Esophagus squamous epithelium (tissue), 5 donors: ENCODE measurements at places on chromosomes 2 and 18. TPM values are rescaled to one million over a fixed set of nuclear protein-coding genes. Genes with fewer than 3 reads are reported as not detected.

- peaks cover 39% of the 10 kb centered on the region for H3K4me1 ChIP-seq
- DNase-seq, result no peak
- H3K27ac ChIP-seq, result peak overlapping the region; percentile 28
- H3K27me3 ChIP-seq, result no peaks in the 10 kb centered on the region
- no peak overlapping the region for H3K4me3 ChIP-seq
These were observed 69.9 kb downstream of the RHOB start for GRCh38 chr2:20516646-20517341.

DNA sequence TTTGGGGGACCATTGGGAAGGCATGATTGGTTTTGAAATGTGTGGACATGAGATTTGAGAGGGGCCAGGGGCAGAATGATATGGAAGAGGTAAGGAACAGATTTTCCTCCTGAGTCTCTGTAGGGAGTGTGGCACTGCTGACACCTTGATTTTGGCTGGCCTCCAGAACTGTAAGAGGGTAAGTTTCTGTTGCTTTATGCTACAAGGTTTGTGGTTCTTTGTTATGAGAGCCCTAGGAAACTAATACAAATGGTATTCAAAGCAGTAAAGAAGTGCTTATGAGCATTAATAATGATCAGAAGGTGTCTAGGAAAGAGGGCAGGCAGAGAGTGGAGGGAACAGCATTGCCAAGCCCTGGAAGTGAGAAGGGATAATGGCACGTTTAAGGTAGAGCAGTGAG is 574.3 kb upstream of the NXPH2 start:
- H3K27me3 ChIP-seq, result no peaks in the 10 kb centered on the region
- H3K4me1 ChIP-seq, result no peaks in the 10 kb centered on the region
- DNase-seq, result no peak
- no peak overlapping the region for H3K27ac ChIP-seq
- H3K4me3 ChIP-seq, result no peak overlapping the region
- H3K36me3 ChIP-seq, result no peaks in the 10 kb centered on the region

DNA sequence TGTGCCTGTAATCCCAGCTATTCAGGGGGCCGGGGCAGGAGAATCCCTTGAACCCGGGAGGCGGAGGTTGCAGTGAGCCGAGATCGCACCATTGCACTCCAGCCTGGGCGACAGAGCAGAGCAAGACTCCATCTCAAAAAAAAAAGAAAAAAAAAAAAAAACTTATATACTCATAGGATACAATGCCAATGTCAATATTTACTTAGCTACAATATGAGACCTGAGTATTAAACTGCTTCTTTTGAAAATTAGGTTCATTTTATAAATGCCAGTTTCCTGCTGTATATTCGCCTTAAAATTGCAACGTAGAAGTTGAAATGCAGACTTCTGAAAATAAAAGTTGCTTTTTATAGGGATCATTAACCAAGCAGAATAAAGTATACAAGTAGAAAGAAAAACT is 2.3 kb downstream of the SLC35F5 start:
- peak overlapping the region; percentile 95 for H3K4me3 ChIP-seq
- H3K27me3 ChIP-seq, result no peaks in the 10 kb centered on the region
- H3K36me3 ChIP-seq, result no peaks in the 10 kb centered on the region
- DNase-seq, result no peak

DNA sequence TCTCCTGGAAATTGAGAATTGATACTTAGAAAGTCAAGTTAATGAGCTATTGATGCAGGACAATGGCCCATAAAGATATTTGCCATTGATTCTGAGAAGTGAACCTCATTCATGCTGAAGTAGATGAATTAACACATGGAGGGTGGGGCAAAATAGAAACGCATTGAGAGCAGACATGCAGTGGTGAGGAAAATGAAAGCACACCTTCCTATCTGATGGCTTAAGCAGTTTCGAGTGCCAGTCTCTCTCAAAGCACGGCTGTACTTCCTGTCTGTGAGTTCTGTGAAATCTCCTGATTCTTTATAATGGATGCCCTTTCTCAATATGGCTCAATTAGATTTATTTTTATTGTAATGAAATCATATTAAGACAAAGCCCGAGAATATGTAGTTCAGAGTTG is 247.0 kb downstream of the TMX3 start:
- DNase-seq, result no peak
- H3K4me3 ChIP-seq, result no peak overlapping the region
- H3K27me3 ChIP-seq, result no peaks in the 10 kb centered on the region
- no peaks in the 10 kb centered on the region for H3K36me3 ChIP-seq
- no peak overlapping the region for H3K27ac ChIP-seq

- no peak overlapping the region for H3K4me3 ChIP-seq
- no peaks in the 10 kb centered on the region for H3K27me3 ChIP-seq
- H3K4me1 ChIP-seq, result no peaks in the 10 kb centered on the region
- no peak overlapping the region for H3K27ac ChIP-seq
- no peaks in the 10 kb centered on the region for H3K36me3 ChIP-seq
These were observed 210.7 kb upstream of the SALL3 start for GRCh38 chr18:78768656-78769501.

Gene UNC80
- total RNA-seq, result not detected

- H3K4me3 ChIP-seq, result no peak overlapping the region
- H3K36me3 ChIP-seq, result no peaks in the 10 kb centered on the region
- no peak for DNase-seq
- peaks cover 8% of the 10 kb centered on the region for H3K4me1 ChIP-seq
- H3K27me3 ChIP-seq, result no peaks in the 10 kb centered on the region
- H3K27ac ChIP-seq, result no peak overlapping the region
These were observed 1229.6 kb upstream of the ZEB2 start for GRCh38 chr2:145749556-145749955.

- DNase-seq, result peak; percentile 87
- H3K36me3 ChIP-seq, result no peaks in the 10 kb centered on the region
- H3K27me3 ChIP-seq, result no peaks in the 10 kb centered on the region
These were observed at the start of gene SF3B1 for GRCh38 chr2:197434541-197435513. TSS of gene SF3B1 (minus strand) at chr2:197435028. CDS start at chr2:197434999, 29 bp downstream.

DNA sequence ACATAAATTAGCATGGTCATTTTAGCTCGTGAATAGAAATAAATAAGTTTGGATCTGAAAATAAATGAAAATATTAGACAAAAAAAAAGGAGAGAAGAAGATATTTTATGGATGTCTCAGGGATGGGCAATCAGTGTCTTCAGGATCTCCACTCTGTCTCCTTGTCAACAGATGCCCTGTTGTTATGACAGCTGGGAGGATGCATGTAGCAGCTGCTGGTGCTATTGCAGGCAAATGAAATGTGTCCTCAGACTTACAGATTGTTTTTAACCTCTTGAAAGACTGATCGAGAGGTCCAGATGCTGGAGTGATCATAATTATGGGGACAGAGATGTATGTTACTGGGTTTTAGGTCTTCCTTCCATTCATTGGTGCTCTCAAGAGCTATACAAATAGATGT is 24.7 kb upstream of the ARL4C start:
- H3K27ac ChIP-seq, result no peak overlapping the region
- H3K4me3 ChIP-seq, result no peak overlapping the region
- DNase-seq, result no peak
- H3K27me3 ChIP-seq, result no peaks in the 10 kb centered on the region
- no peaks in the 10 kb centered on the region for H3K36me3 ChIP-seq

DNA sequence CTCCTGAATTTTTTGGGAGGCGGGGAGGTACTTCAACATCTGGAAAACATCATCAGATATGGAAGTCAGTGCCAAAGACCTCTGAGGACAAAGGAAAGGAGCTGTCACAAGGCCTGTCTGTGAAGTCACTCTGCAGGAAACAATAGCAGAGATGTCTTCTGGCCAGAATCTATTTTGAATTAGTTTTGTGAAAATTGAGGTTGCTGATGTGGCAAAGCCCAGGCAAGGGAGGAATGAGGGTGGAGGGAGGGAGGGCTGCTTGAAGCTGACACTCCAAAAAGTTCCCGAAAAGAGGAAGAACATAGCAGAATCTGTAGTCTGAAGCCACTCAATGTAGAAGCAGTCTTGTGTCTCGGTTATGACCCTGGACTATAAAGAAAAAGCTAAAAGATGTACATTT is 151.1 kb upstream of the LHCGR start:
- no peak for DNase-seq
- H3K36me3 ChIP-seq, result no peaks in the 10 kb centered on the region
- H3K27me3 ChIP-seq, result no peaks in the 10 kb centered on the region
- H3K4me1 ChIP-seq, result no peaks in the 10 kb centered on the region

- H3K36me3 ChIP-seq, result no peaks in the 10 kb centered on the region
- H3K27ac ChIP-seq, result no peak overlapping the region
- no peaks in the 10 kb centered on the region for H3K27me3 ChIP-seq
- H3K4me1 ChIP-seq, result no peaks in the 10 kb centered on the region
- H3K4me3 ChIP-seq, result no peak overlapping the region
- no peak for DNase-seq
These were observed 4.2 kb downstream of the ZAP70 start for GRCh38 chr2:97717613-97717995.
